ENCODE measurements at places on chromosomes 4 and X.

DNA sequence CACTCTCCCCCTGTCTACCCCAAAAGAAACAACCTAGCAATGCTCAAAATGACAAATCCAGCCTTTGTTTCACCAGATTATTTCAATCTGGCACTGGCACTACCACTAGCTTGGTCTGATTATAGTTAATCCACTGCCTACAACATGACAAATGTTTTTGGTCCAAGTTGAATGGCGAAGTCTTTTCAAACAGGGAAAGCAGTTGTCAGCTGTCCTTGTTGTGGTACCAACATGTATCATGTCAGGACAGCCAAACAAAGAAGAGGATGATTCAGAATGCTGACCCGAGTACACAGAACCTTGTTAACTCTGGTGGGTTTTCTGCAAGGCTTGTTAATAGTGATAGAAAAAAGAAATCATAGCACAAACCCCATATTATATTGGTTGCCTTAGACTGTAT, 160.8 kb upstream of the ANK2 start:
- DNase-seq: no peak

DNA sequence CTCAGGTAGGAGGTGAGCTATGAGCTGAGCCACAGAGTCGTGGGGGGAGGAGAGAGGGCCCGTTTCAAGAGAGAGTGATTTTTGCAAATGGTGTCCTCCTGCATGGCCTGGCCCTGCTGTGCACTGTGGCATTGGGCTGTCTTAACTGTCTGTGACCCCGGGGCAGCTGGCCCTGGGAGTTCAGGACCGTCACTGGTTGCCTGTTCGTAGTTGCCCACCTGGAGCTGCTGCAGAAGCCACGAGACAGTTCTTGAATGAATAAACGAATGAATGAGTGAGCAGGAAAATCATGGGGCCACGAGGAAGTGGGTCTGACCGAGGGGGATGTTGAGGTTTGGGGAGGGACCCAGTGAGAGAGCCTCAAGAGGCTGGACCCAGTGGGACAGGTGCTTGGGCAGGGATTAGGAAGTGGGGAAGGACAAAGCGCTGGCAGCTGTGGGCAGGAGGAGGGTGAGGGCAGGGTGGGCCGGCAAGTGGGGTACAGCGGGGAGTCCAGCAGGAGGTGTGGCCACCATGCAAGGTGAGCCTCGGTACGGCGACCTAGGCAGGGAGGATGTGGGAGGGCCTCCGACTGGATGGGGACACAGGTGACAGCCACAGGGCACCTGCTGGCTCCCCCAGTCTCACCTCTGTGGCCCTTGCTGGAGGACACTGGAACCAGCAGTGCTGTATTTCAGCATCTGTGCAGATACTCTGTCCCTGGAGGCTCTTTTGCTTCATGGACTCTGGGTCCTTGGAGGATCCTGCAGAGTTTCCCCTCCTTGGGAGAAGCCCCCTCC, 10.2 kb downstream of the RGS12 start:
- no peak for DNase-seq

DNA sequence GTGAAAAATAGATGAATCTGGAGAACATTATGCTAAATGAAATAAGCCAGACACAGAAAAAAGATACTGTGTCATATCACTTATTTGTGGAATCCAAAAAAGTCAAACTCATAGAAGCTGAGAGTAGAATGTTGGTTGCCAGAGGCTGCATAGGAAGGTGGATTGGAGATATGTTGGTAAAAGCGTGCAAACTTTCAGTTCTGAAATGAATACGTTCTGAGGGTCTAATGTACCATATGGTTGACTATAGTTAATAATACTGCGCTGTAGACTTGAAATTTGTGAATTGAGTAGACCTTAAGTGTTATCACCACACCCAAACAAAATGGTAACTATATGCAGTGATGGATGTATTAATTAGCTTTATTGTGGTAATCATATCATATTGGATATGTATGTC, 45.0 kb upstream of the UPRT start:
- DNase-seq: no peak

DNA sequence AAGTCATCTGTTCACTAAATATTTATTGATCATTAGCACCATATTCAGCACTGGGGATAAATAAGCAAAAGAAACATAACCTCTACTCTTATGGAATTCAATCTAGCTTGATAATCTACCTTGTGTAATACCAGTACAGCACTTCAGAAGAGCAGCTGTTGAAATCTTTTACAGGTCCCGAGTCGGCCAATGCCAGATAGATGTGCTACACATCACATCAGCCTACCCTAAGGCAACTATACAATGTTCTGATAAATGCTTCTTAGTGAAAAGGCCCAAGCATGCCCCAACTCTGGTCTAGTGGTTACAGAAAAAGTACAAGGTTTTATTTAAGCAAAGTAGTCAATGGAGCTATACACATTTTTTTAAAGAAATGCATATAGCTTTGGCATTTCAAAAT, 68.7 kb downstream of the MAPK10 start:
- DNase-seq: no peak

DNA sequence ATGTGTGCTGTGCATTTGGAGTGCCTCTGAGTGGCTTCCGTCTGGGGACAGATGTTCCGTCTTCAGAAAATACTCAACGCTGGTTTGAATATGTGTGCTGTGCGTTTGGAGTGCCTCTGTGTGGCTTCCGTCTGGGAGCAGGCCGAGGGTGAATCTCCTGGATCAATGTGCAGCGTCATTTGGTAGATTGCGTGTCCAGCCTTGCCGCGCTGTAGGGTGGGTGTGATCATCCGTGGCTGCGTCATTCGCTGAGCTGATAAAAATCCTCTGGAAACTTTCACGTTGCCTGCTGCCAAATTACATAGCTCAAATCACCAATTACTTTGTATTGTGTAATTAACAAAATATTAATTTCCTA, 12.1 kb downstream of the UVSSA start:
- no peak for DNase-seq

GRCh38 chrX:46796574-46797191, 37.8 kb upstream of the SLC9A7 start:
- peak; percentile 81 for DNase-seq

- DNase-seq: no peak
These were observed 195.2 kb upstream of the ANXA10 start for GRCh38 chr4:167897116-167897515.

DNA sequence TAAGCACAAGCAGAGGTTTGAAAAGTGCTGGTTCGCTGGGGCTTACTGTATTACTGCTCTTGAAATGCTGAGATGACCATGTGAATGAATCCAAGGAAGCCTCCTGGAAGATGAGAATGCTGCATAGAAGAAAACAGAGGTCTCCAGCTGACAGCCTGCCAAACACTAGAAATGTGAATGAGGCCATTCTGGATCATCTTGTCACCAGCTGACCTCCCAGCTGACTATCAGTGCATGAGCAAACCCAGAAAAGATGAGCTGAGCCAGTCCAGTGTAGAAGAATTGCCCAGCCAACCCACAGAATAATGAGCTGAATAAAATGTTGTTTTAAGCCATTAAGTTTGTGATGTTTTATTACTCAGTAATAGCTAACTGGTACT, 49.1 kb upstream of the DYNLT3 start:
- DNase-seq: no peak

DNA sequence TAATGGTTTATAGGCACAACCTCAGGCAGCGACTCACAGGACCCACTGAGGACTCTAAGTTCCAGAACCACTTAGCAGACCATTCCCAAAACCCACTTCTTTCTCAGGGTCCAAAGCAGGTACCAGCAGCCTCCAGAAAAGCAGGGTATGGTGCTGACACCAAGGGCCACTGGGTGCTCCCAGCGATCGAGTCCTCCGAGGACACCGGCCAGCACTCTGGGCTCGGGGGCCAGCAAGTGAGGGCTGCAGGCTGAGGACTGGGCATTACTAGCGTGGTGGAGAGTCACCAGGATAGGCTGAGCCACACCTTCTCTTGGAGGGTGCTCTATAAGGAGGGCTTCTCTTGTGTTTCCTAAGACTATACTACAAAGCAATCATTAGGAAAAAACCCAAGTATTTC, 19.3 kb downstream of the LETM1 start:
- DNase-seq: no peak

DNA sequence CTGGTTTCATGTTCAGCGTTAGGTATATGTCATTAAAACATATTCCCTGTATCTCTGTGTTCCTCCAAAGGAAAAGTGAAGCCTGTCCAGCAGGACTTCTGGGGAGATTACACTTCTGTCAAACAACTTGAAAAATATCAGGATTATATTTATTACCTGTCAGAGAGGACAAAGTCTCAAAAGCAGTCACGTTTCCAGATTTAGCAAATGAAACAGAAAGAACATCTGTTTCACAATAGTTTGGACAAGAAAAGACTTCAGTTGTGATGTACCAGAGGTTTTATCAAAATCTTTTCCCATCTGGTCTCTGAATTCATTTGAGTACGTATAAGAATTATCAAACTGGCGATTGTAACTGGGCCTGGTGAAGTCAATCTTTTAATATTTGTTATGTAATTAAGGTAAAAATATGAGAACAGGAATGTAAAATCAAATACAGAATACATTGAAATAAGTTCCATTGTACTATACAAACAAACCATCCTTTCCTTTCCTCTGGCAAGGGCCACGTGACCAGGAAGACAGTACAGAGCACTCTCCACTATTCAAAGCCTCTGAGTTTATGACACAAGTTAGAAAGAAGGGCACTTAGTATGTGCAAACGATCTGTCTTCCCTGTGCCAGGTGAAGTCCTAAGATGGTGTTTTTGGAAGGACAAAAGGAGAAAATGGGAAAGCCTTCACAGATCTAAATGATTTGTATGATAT, 3.2 kb downstream of the CASP3 start:
- no peak for DNase-seq

GRCh38 chr4:133096972-133097371, 52.1 kb upstream of the PCDH10 start:
- DNase-seq: no peak

DNA sequence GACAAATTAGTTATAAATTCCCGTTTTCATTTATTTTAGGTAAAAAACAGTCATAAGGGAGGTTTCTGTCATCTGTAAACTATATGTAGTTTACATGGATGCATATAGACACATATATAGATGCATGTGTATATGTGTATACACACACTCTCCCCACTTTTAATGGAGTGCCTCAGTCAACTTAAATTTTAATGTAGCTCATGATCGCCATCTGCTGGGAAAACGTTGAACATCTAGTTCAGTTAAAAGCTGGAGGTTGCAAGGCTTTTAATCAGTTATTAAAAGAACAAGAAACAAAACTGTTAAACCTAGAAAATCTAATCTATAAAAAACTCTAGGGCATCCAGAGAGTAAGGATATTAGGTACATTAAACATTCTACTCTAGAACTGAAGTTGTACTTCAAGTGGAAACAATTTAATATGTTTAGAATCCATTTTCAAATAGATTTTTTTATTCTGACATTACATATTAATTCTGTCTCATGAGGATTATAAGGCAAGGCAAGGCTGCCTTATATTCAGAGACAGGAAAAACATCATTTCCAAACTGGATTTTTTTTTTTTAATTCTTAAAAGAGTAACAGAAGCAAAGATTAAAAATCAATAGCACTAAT, 122.6 kb downstream of the SHISA3 start:
- peak; percentile 55 for DNase-seq

GRCh38 chr4:140994015-140994414, 139.3 kb downstream of the RNF150 start:
- DNase-seq: no peak

DNA sequence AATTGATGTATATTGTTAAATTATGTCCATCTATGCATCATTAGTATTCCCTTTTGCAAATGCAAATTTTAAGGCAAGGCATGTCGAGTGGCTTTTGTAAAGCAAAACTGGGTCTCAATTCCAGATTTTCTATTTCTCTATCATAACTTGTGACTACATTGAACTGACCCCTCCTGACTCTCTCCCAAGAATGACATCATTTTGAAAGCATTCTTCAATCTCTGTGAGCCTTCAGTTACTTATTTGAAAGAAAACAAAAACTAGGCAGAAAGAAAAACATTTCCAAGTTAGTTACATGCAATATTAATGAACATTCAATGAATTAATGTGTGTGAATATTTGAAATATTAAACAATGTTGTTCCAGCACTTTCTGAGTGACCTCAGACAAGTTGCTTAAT, 314.3 kb upstream of the CLNK start:
- DNase-seq: no peak

DNA sequence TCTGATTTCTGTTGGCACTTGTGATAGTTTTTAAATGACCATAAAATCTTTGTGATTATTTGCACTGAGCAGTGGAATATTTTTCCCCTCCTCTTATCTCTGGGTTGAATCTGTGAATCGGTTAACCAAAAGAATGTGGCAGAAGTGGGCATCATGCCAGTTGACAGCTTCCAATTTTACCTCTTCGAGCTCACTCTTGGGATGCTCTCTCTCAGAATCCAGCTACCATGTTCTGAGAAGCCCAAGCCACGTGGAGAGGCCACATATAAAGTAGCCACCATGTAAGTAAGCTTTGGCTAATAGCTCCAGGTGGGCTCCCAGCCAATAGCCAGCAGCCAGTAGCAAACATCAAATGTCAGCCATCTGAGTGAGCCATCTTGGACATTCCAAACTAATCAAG, 12.9 kb upstream of the WDR19 start:
- DNase-seq: no peak

- DNase-seq: no peak
These were observed 15.1 kb downstream of the TRAPPC2 start for GRCh38 chrX:13719192-13719856.
